Activated naive CD4-positive, alpha-beta T cell treated with Interleukin-2 at 50 U/mL for 16 hours (primary cell): ENCODE measurements at places on chromosomes 11 and 22.

- DNase-seq: no peak
Measured at GRCh38 chr11:130672911-130673310, 224.5 kb downstream of the ADAMTS15 start.

GRCh38 chr11:105130189-105130813 lies 9.3 kb downstream of the CARD18 start:
- no peak for DNase-seq

DNA sequence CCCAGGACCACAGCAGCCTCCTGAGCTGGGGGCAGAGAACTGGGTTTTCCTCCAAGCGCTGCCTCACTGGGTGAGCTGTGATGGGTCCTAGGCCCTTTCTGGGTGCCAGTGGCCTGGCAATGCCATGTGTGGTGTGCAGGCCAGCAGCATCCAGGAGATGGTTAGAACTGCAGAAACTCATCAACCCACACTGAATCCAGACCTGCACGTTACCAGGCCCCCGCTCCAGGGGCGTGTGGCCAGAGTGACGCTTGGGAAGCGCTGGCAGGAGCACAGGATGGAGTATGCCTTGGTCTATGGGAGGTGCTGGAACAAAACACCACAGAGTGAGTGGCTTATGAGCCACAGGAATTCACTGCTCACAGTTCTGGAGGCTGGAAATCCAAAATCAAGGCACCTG lies 97.0 kb downstream of the MN1 start:
- no peak for DNase-seq

DNA sequence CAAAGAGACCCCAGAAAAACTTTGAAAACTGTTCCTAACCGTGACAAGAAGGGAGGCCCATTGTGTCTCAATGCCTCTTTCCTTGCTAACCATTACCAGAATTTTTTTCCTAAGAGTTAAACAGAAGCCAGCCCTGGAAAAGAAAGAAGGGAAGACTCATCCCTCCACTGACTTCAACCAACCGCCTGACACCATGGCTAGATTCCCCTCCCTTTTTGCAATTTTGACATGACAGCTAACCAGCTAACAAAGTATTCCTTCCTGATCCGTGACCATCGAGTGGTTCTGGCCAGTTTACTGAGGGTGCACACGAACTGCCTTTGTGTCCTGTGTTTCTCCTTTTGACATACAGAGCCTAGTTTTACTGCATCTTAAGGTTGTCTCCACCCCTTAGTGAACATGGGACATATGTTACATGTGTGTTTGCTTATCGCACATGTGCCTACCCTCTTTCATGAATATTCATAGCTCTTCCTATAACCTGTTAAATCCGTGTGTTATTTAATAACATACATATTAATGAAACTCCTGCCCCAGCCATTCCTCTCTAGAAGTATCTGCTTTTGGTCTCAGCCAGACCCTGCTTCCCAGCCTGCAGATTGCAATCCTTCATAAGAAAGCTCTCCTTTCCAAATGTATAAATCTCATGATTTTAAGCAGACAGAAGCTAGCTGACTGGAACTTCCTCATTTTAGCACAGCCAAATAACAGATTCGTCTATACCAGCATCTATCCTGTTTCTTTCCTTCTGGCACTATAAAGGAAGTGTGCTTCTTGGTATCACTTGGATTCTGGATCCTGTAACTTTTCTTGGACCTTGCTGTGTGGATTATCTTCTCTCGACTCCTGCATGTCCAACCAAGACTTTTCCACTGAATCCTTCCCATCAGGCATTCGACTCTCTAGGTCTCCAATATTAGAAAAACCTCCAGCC lies 37.8 kb downstream of the RASSF10 start:
- no peak for DNase-seq

- DNase-seq: no peak
Measured at GRCh38 chr11:34407121-34407813, 31.5 kb upstream of the CAT start.

DNA sequence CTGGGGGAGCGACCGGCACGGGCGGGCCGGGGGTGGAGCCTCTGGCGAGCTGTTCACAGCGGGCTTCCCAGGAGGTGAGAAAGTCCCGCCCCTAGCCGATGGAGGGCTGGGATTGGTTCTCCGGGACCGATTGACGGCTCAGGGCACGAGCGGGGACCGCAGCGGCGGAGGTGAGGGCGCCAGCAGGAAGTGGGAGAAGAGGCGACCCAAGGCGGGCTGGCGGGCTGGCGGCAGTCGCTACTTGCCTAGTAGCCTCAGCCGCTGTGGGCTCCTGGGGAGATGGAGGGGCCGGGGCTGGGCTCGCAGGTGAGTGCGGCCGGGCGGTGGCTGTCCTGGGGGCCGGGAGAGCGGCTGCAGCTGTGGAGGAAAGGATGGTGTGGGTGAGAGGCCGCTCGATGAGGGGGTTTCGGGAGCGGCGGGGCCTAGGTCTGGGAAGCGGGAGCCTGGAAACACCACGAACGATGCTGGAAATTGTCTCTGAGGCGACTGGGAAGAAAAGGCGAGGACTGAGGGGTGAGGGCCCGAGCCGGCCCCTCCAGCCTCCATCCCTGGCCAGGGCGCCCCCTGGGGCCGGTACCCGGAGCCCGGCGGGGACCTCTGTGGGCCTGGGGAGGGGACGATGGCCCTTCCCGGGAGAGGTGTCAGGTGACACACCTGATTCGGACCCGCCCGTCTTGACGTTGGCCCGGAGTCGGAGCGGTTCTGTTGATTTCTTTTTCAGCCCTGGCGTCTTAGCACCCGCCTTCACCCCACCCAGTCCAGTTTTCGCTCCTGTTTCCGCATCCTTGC lies at the start of gene ZDHHC13:
ZDHHC13 (plus strand) TSS at position 198 of the 789 bp plus-strand sequence; CDS start at position 280, 82 bp downstream.
- DNase-seq: peak; percentile 97

- no peak for DNase-seq
Measured at GRCh38 chr11:1618231-1618630, 3.7 kb downstream of the KRTAP5-4 start.

GRCh38 chr11:8288166-8288772 lies 24.6 kb upstream of the LMO1 start:
- no peak for DNase-seq

GRCh38 chr22:43013355-43014315 lies 1.3 kb downstream of the PACSIN2 start:
- peak; percentile 25 for DNase-seq

- no peak for DNase-seq
Measured at GRCh38 chr11:61837411-61838005, 9.4 kb downstream of the FADS2 start.

- no peak for DNase-seq
Measured at GRCh38 chr11:106399076-106399511, 321.6 kb downstream of the AASDHPPT start.

DNA sequence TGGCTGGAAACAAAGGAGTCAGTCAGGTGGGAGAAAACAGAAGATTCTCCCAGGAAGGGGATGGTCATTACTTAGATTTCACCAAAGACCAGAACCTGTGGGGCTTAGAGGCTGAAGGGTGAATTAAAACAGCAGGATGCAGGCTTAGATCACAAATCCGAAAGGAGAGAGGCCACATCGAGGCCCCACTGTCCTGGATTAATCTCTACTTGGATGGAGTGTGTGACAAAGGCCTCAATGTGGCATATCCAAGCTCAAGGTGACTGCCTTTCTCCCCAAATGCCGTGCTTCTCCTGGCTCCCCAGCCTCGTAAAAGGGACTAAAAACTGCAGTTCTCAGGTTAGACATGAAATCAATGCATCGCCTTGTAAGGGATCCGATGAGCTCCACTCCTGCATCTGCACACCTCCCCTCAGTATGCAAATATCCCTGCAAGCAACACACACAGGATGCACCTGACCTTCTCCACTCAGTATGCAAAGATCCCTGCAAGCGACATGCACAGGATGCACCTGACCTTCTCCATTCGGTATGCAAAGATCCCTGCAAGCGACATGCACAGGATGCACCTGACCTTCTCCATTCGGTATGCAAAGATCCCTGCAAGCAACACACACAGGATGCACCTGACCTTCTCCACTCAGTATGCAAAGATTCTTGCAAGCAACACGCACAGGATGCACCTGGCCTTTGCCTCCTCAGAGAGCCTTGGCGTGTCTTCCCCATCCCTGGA lies 447.4 kb downstream of the BRD1 start:
- no peak for DNase-seq

DNA sequence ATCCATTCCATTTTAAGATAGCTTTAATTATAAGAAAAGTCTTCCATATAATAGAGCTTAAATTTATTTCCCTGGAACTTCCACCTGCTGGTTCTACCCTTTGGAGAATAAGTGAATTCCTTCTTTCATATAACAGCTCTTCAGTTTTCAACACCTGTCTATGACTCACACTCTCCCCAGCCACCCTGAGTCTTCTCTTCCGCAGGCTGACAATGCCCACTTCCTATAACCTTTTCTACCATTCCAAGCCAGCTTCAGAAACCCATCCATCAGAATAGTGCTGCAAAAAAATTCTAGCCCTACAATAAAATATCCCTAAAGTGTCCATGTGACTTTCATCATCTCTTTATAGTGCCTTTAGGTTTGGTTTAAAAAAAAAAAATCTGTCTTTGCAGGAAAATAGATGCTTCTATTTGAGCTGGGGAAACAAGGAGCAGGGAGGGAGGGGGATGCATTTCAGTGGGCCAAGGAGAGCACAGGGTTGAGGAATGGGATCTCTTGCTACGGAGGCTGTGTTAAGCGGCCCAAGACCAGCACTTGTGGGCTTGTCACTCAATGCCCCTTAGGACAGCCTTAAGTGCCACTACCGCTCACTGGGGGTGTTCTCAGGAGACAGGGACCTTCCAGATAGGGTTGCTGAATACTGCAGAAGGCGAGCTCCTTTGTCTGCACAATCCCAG lies 178.6 kb downstream of the DSCAML1 start:
- DNase-seq: no peak

DNA sequence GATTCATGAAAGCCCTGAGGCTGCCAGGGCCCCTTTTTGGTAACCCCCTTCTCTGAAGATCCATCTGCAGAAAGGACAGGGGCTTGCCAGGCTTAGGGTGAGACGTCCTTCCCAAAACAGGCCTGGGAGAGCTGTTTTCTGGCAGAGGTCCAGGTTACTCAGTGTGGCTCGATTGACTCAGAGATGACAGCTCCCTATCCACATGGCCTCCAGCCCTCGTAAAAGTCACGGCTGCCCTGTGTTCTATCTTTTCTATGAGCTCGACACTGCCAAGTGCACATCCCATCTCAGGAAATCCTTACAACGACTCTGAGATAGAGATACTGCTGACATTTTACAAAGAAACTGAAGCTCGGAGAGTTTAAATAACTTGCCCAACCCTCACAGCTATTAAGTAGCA lies 20.4 kb downstream of the ADAMTS8 start:
- no peak for DNase-seq

- no peak for DNase-seq
Measured at GRCh38 chr11:75346912-75347647, 4.4 kb downstream of the ARRB1 start.

DNA sequence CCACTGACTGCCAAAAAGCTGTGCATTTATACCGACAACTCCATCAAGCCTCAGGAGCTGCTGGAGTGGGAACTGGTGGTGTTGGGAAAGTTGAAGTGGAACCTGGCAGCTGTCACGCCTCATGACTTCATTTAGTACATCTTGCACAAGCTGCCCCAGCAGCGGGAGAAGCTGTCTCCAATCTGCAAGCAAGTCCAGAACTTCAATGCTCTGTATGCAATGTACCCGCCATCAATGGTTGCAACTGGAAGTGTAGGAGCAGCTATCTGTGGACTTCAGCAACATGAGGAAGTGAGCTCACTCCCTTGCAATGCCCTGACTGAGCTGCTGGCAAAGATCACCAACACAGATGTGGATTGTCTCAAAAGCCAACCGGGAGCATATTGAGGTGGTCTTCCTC lies at the start of gene SLC22A25:
SLC22A25 (minus strand) TSS at position 67 of the 400 bp plus-strand sequence. CDS start 13,947 bp downstream, outside the sequence.
- no peak for DNase-seq

GRCh38 chr11:100940111-100940510 lies 189.5 kb downstream of the PGR start:
- no peak for DNase-seq

GRCh38 chr11:73856031-73856567 lies 20.5 kb downstream of the COA4 start:
- DNase-seq: no peak

DNA sequence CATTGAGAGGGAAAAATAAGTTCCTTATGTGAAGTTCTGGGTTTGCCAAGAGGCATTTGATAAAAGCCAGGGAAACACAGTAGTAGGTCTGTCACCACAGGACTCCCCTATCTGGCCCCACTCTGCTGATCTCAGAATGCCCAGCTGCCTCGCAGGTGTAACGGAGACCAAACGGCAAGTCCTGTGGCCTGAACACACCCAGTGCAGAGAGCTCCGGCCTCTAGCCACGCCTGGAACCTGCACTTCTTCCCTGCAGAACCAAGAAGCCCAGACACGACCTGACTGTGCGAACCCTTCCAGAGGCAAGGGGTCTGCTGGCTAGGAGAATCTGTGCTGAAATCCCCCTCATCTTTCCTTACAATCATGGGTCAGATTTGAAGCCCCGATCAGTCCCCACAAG lies 432.8 kb upstream of the B3GAT1 start:
- no peak for DNase-seq

DNA sequence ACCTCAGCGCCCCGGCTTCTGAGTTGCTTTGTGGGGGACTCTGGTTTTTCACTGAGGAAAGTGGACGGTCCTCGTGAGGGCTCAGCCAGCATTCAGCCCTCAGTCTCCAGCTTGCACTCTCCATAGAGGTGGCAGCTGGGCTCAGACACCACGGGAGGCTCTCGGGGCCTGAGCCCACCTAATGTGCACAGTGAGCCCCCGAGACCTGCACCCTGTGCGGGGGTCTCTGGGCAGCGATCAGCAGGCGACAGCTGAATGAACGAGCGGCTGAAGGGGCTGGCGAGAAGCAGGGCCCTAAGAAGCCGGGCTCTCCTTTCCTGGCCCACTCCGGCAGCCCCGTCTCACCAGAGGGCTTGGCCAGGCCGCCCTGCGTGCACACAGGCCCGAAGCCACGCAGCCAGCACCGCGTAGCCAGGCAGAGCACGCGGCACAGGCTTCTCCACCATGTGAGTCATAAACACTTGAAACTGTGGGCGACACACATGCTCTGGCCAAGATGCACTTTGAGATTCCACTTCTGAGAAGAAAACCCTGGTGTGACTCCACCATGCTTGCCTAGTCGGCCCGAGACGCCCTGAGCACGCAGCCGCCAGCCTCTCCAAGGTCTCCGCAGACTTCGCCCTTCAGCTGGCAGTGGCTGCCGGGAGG lies 28.0 kb downstream of the TOLLIP start:
- no peak for DNase-seq

DNA sequence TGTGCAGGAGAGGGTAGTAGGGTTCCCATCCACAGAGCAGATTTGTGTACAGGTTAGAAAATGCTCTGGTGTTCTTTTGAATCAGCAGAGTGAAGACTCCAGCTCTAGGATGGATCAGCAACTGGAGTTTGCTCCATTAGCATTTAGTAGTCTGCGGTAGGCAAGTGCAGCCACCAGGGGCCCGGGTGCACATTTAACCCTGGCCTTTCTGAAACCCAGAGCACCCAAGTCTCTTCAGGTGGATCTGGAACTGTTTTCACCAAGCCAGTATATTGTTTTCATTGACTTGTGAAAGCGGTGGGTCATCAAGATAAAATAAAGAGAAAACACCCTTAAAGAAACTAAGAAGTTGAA lies 100.8 kb upstream of the CLPB start:
- no peak for DNase-seq

DNA sequence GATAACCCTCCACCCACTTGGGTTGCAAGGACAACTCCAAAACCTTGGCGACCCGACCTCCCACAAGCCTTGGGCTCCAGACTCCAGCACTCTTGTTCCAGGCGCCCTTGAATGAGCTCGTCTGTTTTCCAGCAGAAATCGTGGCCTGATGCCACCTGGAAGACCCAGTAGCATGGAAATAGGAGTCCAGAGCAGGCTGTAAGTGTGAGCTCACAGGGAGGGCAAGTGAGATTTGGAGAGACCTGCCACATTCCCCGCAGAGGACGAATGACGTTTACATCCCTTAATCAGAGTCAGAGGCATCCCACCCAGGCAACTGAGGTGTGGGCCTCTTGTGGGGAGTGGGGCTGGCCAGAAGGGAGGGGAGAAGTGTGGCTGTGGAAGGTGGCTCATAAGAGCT lies 71.9 kb downstream of the LDLRAD3 start:
- DNase-seq: no peak
